ENCODE measurements at places on chromosomes 16 and 17.

- no peak for DNase-seq
Observed at GRCh38 chr16:2372684-2373083, 32.2 kb upstream of the ABCA3 start.

- no peak for DNase-seq
Observed at GRCh38 chr17:81101614-81102306, 63.5 kb upstream of the PVALEF start.

GRCh38 chr16:85412911-85413520 is 200.1 kb upstream of the GSE1 start:
- DNase-seq, result no peak

DNA sequence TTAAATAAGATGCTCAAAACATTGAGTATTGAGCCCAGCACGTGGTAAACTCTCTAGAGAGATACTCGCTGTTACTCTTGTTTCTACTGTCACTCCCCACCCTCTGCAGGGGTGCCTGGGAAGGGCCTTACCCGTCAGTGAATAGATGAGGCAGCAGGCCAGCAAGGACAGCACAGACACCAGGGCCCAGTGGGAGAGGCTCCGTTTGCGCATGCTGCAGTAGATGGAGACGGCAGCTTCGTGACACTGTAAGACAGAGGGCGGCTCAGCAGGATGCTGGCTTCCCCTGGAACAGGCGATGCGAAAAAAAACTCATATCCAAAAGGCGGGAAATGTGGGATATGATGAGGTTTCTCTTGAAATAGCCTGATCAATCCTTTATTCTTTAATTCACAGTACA is 20.0 kb downstream of the SLC38A8 start:
- no peak for DNase-seq

- DNase-seq, result no peak
Observed at GRCh38 chr17:80890196-80890920, 101.3 kb upstream of the CHMP6 start.

- no peak for DNase-seq
Observed at GRCh38 chr16:81138831-81139557, 42.8 kb upstream of the GCSH start.

GRCh38 chr17:34981538-34982241 is 1.4 kb downstream of the LIG3 start:
- DNase-seq, result no peak

GRCh38 chr16:22018559-22018958 is 10.6 kb downstream of the MOSMO start:
- DNase-seq, result no peak

GRCh38 chr17:35865412-35866340 is 3.0 kb downstream of the HEATR9 start:
- DNase-seq, result peak; percentile 12

DNA sequence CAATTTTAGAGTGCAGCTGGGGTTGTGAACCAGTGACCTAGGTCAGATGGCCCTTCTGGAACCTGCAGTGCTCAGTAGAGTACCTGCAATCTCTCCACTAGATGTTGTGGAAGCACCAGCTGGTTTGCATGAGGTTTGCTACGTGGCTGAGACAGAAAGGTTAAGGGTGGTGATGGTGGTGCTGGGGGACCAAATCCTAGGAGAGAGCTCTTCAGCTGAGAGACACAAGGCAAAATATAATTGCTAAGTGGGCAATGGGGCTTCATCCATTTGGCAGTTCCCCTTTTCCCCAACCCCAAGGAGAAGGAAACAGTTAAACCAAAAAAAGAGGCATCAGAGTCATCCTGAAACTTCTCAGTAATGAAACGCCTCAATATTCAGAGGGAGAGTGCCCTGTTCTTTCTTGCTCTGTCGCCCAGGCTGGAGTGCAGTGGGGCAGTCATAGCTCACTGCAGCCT is 13.9 kb downstream of the ITPRIPL2 start:
- DNase-seq, result no peak

DNA sequence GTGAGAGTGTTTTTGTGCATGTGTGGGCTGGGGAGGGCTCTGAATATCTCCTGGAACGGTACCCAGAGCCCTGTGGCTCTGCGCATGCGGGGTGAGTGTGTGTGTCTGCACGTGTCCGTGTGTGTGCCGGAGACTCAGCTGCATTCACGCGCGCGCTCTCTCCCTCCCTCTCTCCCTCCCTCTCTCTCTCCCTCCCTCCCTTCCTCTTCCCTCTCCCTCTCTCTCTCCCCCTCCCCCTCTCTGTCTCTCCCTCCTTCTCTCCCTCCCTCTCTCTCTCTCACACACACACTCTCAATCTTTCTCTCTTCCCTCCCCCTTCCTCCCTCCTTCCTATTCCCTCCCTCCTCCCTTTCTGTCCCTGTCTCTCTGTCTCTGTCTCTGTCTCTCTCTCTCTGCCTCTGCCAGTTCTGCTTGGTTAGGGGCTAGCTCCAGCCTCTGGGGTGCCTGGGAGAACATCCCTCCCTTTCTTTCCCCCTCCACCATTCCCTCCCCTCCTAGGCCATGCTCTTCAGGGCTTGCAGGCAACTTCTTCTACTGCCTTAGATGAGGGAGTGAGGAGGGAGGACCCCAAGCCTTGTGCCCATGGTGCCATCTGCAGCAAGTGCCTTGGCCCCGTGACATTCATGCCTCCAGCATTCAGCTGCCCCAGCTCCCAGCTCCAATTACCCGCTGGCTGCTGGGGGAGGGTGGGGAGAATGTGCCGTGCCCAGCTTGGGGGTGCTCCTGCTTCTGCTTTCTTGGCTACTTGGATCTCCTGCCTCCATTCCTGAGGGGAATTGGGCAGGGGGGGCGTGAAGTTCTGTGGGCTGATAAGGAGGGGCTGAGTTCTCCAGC is 6.4 kb downstream of the THRA start:
- no peak for DNase-seq

- no peak for DNase-seq
Observed at GRCh38 chr16:56641166-56641565, 2.7 kb downstream of the MT1A start.

- DNase-seq, result no peak
Observed at GRCh38 chr17:39722965-39723848, 7.1 kb downstream of the MIEN1 start.

All from GM04503 (cell line).